Stimulated activated CD4-positive, alpha-beta T cell treated with anti-CD3 and anti-CD28 coated beads, Interleukin-1b, Interleukin-23, amount 100 ng/mL, for 24 hours (primary cell): ENCODE measurements at places on chromosomes 4 and X.

DNA sequence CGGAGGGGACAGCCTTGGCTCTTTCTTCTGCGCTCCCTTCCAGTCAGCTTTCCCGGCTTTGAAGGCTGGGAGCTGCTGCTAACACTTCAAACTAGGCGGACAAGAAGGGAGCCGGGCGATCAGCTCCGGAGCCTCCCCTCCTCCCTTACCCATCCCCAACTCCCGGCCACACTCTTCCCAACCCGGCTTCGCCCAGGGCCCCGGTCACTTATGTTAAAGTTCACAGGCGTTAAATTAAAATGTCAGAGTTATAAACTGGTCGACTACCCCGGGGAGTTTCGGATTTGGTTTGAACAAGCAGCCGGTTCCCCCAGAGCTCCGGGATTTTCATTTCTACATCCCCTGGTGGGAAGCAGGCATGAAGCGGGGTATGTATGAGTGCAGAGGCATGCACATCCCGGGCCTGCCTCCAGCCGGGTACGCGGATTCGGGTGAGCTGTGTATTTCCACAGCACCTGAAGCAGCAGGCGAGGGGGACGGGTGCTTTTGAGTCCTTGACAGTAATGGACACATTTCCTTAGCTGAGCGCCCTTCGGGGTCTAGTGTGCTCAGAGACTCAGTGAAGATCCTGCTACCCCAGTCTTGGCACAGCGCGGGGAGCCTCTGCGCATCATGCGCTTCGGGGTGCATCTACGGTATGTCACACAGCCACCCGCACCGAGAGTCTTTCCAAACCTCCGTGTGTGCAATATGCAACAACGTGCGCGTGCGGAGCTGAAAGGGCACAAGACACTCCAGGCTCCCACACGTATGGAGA is 880 bp downstream of the UNC5C start:
- no peak for DNase-seq

DNA sequence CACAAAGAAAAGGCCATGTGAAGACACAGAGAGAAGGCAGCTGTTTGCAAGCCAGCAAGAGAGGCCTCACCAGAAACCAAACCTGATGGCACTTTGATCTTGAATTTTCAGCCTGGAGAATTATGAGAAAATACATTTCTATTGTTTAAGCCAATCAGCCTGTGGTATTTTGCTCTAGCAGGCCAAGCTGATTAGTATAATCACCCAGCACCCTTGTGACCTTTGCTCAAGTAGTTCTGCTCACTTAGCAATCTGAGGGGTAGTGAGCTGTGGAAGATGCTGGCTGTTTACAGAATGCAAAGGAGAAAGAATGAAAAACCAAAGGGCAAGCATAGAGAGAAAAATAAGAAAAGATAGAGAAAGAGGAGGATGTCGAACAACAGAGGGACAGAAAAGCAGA is 396.4 kb upstream of the BOD1L1 start:
- DNase-seq = no peak

DNA sequence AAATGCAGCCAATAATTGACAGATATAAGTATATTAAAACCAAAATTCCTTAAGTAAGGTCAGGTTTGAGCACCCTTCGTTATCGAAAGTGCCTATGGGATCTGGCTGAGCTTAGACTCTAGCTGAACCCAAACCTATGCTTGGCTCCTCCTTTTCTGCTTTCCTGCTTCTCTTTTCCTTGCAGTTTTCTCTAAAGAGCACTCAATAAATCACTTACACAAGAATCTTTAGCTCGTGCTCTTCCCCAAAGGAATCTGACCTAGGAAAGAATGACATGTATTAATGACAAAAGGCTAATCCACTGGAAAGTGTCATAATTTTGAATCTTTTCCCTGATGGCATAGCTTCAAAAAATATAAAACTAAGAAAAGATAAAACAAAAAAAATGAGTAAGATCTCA is 282.7 kb downstream of the DKK2 start:
- no peak for DNase-seq

GRCh38 chrX:20437683-20438082 is 171.0 kb upstream of the RPS6KA3 start:
- no peak for DNase-seq
